ENCODE measurements at places on chromosomes 5 and 9.
A peak's percentile ranks its signal among the peaks of the same experiment; 100 is the strongest.

GRCh38 chr5:77104813-77105212 lies 17.7 kb upstream of the ZBED3 start:
- no peak for DNase-seq

DNA sequence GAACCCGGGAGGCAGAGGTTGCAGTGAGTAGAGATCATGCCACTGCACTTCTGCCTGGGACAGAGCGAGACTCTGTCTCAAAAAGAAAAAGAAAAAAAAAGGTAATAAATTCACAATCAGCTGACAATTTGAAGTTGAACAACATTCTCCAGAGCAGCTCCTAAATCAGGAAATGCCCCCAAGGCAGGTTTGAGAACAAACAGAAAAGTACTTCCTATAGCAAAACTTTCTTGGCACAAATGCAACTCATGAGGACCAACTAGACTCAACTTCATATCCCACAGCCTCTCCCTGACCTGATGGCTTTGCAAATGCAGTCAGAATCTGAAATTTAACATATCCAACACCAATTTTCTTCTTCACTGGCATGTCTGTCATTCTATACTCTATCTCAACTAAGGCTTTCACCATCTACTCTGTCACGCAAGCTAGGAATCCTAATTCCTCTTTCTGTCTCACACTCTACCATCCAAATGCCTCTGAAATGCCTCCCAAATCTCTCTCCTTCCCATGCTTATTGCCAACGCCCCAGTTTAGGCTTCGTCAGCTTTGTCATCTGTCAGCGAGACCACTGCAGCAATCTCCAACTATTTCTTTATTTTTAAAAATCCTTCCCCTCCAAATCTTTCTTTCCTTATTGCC lies 113.3 kb downstream of the MAPKAP1 start:
- no peak for DNase-seq

DNA sequence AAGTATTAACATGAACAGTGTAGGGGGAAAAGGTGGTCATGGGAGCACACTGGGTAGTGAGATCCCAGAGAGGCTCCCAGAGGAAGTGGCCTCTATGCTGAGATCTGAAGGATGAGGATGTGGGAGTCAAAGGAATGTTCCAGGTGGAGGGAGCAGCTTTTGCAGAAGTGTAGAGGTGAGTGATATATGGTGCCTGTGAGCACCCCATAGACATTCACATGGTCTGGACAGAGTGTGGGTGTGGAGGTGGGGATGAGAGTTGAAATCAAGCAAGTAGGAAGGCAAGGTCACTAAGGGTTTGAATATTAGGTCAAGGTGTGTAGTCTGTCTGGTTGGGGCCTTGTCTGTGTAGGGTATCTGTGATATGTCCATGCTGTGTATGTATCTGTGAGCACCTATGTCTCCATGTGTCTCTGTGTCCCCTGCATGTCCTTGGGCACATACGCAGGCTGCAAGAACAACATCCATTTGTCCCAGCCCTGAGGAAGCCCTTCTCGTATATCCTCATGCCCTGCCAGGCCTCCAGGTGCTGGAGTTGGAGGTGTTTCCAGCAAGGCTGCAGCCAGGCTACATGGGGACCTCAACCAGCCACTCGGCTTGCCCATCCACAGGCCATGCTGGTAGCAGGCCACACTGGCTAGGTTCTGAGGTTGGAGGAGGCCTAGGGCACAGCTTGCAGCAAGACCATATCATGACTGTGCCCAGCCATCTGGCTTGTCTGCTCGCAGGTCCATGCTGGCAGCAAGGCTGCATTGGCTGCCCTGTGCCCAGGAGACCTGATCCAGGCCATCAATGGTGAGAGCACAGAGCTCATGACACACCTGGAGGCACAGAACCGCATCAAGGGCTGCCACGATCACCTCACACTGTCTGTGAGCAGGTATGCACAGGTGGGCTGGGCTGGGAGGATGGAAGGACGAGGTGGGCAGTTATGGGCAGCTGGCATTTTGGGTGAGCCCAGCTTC lies 4.7 kb downstream of the PDLIM4 start:
- DNase-seq = peak; percentile 61

DNA sequence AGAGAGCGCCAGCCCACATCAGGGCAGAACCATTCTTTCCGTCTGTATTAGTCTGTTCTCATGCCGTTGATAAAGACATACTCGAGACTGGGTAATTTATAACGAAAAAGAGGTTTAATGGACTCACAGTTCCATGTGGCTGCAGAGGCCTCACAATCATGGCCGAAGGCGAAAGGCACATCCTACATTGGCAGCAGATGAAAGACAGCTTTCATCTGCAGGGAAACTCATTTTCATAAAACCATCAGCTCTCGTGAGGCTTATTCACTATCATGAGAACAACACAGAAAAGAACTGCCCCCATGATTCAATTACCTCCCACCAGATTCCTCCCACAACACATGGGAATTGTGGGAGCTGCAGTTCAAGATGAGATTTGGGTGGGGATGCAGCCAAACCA lies 4.7 kb upstream of the FSD1L start:
- DNase-seq = no peak

- peak; percentile 93 for DNase-seq
Measured at GRCh38 chr5:178234750-178235587, 2.4 kb upstream of the PHYKPL start.

DNA sequence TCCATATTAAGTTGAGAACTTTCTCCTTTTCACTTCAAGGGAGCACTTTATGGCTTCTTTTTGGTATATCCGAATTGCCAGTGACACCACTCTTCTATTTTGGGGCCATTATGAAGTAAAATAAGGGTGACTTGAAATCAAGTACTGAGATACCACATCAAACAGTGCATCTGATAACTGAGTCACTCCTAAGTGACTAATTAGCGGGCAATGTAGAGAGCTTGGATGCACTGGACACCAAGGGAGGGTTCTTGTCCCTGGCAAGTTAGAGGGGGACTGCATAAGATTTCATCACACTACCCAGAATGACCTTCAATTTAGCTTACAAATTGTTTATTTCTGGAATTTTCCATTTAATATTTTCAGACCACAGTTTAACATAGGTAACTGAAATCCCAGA lies 813.9 kb upstream of the CDH10 start:
- no peak for DNase-seq

DNA sequence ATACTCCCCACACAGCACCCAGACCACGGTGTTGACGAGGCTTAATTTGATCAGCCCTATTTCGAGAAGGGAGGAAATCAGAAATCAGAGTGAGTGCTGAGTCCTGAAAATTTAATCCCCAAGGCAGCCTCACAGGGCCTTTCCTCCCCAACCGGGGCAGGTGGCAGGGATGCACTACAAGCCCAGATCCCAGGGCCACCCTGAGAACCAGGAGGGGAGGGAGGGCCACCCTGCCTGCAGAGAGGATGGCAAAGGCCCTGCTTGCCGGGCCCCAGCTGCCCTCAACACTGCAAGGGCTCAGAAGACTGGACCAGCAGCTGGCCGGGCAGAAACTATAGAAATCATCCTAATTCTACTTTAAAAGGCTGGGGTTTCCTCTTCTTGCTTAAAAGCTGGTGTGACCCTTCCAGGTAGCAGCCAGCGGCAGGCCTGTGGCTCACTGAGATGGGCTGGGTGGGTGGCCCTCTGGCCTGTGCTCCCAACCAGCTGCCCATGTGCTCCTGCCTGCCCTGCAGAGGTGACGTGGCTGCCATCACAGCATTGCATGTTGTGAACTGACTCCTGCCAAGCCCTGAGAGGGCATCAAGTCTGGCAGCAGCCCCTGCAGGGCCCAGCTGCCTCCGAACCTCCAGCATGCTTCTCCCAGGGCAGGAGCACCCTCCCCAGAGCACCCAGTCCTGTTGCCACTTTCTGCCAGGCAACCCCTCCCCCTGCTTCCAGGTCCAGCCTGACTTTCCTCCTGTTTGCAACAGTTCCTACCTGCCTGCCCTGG lies 122.8 kb downstream of the ADAMTS2 start:
- no peak for DNase-seq

- peak; percentile 90 for DNase-seq
Measured at GRCh38 chr9:36151316-36152210, 15.0 kb downstream of the GLIPR2 start.

DNA sequence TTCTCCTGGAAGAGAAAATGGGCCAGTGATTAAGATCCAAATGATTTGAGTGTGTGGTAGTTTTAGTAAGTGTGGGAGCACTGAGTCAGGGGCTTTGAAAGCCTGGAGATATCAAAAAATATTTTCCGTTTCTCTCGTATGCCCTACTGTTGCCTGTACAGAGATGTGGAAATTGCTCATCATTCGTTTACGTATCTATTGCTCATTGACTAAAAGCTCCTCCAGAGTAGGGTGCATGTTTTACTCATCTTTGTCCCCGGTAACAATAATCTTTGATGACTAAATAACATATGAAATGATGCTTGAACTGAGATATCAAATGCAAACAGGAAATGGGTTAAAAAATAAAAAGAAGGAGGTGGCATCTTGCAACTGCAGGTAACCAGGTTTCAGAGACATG lies 114.2 kb upstream of the FST start:
- no peak for DNase-seq

GRCh38 chr5:102778478-102778877 lies 23.4 kb downstream of the PAM start:
- no peak for DNase-seq

DNA sequence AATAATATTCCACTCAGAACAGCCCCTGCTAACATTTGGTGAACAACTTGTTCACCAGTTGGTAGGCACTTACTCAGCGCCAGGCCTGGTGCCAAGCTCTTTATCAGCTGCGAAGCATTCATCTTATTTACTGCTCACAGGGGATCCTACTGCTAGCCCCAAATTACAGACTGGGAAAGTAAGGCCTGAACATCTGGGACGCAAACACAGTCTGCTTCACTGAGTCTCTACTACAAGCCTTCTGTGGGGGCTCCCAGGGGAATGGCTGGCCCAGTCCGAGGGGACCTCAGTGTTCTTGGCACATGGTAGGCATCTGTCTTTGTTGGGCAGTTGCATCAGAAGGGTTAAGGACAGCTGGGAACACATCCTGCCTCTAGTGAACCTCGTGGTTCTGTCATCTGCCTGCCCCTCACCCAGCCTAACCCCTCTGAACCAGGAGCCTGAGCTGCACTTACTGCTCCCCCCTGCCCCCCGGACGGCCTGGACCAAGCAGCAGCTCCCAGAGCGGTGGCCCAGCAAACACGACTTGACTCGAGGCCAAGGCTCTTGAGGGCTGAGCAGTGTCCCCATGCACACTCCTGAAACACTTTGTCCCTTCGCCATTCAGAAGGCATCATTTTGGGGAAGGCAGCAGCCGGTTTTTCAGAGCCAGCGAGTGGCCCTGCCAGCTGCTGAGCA lies at the start of gene PHYHD1:
PHYHD1 (plus strand) TSS at position 602 of the 678 bp plus-strand sequence. CDS start 1,342 bp downstream, outside the sequence.
- DNase-seq = no peak

DNA sequence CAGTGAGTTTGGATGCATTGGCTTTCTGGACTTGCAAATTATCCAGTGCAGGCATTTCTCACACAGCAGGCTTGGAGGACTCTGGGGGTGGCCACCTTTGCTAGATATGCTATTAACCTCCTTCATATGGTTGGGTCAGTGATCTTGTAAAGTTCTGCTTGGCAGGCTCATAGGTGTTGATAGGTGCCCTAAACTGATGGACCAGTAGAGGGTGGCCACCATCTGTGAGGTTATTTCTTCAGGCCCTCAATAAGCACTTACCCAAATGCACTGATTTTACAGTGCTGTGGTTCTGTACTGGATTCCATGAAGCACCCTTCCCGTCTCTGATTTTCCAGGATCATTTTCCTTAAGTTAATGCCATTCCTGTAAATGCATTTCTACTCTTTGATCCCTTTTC lies 216.3 kb downstream of the COMMD10 start:
- DNase-seq = no peak

DNA sequence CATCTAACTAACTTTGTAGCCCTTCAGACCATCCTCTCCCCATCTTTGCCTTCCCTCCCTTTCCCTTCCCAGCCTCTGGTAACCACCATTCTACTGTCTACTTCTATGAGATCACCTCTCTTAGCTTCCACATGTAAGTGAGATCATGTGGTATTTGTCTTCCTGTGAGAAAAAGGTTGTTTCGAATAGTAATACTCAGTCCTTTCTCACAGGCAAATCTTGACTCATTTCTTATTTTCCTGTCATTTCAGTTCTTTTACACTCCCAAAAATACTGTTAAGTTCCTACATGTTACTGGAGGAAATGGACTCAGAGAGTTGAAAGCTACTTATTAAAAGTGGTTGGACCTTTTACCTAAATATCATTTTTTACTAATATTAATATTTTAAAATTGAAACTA lies 82.1 kb downstream of the SLF1 start:
- no peak for DNase-seq

- DNase-seq = no peak
Measured at GRCh38 chr5:178637356-178638074, 10.7 kb upstream of the CLK4 start.

DNA sequence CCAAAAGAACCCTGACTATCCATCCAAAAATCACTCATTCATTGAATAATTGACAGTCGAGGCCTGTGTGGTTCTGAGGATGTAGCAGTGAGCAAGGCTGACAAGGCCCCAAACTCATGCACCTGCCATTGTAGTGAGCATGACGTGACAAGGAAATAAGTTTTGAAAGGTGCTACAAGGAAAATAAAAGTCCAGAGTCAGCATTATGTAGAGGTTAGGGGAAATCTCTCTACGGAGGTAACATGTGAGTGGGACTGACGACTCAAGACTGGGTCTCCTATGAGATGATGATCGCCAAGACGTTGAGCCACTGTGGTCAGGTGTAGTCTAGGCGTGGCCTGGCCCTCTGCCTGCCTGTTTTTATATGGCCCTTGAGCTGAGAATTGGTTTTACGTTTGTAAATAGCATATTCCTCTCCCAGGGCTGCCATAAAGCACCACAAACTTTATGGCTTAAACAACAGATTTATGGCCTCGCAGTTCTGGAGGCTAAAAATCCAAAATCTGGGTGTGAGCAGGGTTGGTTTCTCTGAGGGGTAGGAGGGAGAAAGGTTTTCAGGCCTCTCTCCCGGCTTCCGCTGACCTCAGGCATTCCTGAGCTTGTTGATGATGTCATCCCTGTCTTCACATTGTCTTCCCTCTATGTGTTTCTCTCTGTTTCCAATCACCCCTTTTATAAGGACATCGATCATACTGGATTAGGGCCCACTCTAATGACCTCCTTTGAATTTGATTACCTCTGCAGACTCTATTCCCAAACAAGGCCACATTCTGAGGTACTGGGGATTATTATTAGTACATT lies 206.4 kb upstream of the EGFLAM start:
- DNase-seq = no peak

DNA sequence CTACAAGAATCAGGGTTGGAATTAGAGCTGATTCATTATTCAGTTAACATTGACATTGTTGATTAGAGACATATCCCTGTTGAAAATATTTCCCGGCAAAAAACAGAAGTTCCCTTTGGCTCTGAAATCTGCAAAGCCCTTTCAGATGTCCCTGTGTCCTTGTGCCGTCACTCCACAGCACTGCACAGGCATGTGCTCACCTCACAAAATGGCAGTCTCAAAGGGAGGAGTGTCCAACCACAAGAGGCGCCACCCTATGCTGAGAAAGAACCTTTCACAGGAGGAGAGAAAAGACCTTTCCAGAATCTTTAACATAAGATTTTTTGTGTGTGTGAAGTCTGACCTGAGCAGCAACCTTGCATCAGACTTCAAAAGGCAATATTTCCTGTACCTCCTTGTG lies 112.8 kb upstream of the PRSS3 start:
- DNase-seq = no peak

DNA sequence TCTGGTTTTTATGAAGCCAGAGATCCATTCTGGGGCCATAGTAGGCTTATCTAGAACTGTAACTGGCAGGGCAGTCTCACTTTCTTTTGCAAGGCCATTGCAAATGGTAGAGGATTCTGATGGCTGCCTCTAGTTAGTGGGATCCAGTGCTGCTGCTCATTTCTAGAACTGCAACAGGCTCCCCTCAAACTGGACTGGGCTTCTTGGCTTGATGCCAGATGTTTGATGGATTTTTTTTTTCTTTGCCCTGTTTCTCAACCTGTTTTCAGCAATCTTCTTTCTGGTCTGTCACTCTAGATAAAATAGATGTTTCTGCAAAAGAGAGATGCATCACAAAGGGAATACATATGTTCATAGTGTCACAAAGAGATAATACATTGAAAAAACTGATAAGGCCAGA lies 11.9 kb downstream of the CARTPT start:
- DNase-seq = no peak

All from activated CD8-positive, alpha-beta memory T cell treated with anti-CD3 and anti-CD28 coated beads for 24 hours (primary cell).